Mammary epithelial cell (primary cell): ENCODE measurements at places on chromosomes 1 and 21.
A peak's percentile ranks its signal among the peaks of the same experiment; 100 is the strongest.

GRCh38 chr1:8422510-8423268, 104.8 kb downstream of the SLC45A1 start:
- DNase-seq, result peak; percentile 25

GRCh38 chr21:40902993-40903392, 56.0 kb upstream of the DSCAM start:
- no peak for DNase-seq

GRCh38 chr1:154445040-154445472, 39.9 kb downstream of the IL6R start:
- peak; percentile 46 for DNase-seq

DNA sequence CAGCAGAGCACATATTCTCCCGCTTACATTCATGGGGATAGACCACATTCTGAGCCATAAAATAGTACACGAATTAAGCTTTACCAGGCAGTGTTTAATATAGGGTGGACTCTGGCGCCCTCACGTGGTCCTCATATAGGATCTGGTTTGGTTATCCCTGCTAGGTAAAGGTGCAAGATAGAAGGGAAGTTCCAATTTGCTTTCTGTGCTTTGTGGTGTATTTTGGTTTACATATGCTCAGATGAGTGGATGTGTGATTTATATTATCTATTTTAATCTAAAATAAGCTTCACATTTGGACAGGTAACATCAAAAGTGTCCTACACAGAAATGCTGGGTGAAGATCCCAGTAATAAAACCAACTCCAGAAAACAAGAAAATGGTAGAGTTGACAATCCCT, 3.6 kb downstream of the CR1 start:
- peak; percentile 47 for DNase-seq

- DNase-seq, result peak; percentile 5
Measured at GRCh38 chr1:171715813-171716251, 26.0 kb downstream of the VAMP4 start.

GRCh38 chr1:50308878-50309277, 114.4 kb downstream of the DMRTA2 start:
- DNase-seq, result peak; percentile 29

DNA sequence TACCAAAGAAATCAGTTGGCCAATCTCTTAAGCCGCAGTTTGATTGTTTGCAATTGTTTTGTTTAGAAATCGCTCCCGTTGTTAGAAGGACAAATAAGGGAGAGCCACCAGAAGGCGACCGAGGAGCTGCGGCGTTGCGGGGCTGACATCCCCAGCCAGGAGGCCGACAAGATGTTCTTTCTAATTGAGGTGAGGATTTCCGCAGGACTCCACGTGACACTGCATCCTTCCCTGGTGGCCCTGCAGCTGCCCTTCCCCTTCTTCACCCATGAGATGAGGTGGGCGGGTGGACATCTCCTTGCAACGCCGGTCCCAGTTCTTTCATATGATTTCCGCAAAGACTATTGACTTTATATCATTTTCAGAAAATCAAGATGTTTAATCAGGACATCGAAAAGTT, 27.2 kb upstream of the MX1 start:
- DNase-seq, result no peak

DNA sequence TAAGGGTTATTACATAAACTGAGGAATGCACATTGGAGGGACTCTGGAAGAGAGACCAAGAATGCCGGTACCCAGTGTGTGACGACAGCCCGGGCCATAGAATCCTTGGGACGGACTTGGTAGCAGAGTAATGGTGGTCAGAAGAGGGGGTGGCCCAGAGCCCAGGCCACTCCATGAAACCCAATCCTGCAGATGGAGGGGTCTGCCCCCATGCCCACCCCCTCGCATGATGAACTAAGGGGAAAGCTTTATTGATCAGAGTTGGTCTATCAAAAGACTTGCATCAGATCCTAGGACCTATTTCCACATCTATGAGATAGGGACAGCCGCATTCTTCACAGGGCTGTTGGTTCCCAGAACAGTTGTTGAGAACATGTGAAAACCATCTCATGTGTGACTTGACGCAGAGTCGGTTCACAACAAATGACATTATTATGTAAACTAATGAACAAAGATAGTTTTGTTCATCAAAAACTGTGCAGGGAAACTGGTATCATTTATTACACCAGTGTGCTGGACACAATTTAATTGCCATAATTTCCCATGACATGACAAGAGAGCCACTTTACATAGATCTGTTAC, 21.5 kb upstream of the SDC3 start:
- no peak for DNase-seq

DNA sequence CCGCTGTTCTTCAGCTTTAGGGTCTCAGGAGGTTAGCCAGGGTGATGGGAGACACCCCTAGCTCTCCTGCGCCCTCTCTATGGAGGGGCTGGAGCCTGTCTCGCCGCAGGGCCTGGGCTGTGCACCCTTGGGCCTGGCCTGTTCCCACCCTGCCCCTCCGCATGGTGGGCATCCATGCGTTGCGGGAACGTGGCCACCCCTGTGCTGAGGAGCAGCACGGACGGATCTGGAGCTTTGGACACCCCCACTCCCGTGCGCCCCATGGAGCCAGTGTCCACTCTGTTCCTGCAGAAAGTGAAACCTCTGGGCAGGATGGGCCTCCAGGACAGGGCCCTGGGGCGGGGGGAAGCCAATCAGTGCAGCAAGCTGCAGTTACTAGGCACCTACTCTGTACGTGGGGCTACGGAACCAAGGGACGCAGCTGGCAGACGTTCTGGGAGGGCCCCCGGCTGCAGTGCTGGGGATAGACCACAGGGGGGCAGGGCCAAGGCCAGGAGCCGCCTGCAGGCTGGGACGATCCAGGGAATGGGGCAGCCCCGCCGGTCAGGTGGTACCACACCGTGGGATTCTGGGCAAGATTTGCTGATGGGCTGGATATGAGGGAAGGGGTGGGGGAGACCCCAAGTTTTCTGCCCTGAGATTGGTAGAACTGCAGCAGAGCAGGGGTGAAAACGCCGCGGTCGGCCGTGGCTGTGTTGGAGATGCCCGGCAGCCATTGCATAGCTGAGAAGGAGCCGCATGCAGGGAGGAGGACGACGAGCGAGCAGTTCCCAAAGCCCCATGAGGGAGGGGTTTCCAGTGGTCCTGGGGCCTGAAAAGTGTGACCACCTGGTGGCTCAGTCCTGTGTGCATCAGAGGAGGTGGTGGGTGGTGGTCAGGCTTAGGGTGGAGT, 43.3 kb downstream of the TP73 start:
- DNase-seq, result no peak

GRCh38 chr1:230747127-230747730, at the start of gene CAPN9:
CAPN9 (plus strand) TSS chr1:230747388; CDS start chr1:230747497, 109 bp downstream.
- DNase-seq, result no peak

DNA sequence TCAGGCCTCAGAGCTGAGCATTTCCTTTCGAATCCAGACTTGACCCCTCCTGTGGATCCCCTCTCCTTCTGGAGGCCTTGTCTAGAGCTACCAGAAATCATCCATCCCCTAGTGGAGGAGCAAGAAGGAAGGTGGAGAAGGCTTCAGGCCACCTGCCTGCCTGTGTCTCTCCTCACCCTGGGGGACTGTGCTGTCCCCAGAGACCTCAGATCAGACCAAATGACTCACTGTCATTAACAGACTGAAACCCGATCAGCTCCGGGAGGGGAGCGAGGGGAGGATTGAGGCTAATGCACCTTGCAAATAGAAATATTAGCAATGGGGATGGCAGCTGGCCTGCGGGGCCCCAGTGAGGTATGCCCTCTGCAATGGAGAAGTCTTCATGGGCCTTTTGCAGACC, 2.1 kb downstream of the MYBPH start:
- DNase-seq, result no peak

DNA sequence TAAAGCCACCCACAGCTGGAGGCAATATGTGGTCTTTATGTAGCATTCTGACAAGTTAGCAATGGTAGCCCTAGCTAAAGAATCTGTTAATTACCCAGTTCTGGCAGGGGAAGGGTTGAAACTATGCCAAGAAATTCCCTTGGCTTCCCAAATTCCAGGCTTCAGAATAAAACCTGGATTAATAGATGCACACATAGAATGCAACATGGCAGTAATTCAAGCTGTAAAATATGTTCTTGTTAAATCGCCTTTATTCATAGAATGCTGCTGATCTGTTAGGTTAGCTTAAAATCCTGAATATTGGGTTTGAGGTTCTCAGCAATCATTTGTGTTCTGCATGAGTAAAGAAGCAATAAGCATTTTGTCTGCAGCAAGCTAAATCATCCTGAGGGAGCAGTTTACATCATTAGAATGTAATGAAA, 80.1 kb downstream of the ZNF326 start:
- no peak for DNase-seq

DNA sequence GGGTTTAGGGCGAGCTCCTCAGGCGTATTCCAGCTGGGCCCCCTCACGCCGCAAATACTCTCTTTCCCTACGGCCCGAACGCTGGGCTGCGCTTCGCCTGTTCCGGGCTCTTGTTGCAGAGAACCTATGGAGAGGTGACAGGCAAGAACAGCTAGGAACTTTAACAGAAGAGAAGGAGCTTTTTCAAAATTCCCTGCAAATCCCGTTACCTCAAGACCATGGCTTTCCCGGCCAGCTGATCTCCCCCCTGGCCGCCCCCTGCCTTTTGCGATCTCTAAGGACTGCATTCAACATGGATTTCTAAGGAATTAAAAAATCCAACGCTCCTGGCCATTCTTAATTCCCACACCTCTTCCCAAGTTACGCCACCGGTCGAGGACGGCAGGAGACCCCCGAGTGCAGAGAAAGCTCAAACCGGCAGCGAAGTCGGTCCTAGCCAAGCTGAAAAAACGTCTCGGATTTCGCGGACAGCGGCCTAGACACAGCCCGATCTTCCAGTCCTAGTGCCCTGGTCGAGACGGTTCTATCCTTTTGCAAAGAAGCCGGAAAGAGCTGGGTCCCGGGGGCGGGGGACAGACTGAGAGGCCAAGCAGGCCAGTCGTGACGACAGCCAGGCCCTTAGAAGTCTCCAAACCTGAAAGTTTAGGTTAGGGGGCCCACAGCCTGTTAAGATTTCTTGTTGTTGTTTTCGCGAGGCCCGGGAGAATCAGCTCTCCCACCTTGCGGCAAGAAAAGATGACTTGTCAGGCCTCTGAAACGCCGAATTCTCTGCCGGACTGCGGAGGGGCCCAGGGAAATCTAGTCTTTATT, 1.1 kb upstream of the TBX15 start:
- no peak for DNase-seq

DNA sequence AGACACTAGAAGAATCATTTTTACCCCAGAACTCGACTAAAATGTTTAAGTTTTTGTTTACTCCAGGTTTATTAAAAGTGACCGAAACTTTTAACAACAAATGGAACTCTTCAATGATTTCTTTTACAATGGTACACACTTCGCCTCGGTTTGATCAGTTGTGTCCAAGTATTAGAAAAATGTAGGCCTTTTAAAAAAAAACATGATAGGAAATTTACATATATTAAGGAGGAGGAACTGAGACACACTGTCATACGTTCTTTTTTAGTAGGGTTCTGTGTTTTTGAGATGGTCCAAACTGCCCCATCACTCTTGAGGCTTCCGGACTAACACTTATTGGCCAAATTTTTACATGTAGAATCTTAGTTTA, 1.3 kb downstream of the PRDM2 start:
- DNase-seq, result no peak

DNA sequence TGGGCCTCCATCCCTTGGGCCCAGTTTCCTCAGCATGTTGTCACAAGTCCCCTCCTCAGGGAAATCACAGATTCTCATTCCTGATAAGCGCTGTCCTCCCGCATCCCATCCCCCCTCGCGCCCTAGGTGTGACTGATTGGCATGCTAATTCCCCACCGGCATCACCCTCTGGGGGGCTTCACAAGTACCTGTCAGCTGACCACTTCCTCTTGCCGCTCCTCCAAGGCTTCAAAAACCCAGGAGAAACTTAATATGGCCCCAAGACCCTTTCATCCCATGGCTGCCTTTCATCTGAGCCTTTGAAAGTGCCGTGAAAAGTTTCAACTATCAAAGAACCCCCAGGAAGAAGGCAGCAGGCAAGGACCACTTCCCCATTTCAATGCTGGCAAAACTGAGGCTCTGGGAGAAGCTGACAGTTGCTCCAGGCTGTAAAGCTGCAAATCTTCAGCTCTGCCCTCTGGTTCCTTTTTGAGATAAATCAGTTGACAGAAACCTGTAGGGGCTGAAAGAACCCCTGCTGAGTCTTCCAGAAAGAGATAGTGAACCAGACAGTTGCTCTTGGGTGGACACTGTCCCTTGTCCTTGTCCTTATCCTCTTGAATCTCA, 12.8 kb upstream of the MIXL1 start:
- DNase-seq, result no peak
